ENCODE measurements at places on chromosomes 3 and 15. TPM values are rescaled to one million over a fixed set of nuclear protein-coding genes. Genes with fewer than 3 reads are reported as not detected.

Gene JMJD7
- total RNA-seq, result 15.0 TPM

DNA sequence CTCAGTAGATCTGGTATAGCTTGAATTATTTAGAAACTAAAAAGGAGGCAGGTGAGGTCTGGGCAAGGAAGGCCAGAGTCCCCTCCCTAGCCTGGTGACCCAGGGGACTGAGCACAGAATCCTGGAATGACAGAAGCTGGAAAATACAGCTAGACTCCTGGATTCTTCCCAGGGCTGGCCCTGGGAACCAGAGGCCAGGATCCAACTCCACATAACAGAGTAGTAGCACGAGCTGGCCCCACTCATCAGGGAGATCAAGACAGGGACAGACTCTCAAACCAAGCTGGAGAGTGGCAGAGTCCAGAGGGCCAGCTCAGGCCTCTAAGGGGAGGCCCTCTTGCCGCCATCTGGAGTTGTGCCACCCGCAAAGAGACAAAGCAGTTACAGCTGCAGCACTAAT is 10.7 kb downstream of the VIPR1 start:
- DNase-seq, result no peak

GRCh38 chr3:13509059-13509815 is 29.1 kb downstream of the HDAC11 start:
- DNase-seq, result no peak

DNA sequence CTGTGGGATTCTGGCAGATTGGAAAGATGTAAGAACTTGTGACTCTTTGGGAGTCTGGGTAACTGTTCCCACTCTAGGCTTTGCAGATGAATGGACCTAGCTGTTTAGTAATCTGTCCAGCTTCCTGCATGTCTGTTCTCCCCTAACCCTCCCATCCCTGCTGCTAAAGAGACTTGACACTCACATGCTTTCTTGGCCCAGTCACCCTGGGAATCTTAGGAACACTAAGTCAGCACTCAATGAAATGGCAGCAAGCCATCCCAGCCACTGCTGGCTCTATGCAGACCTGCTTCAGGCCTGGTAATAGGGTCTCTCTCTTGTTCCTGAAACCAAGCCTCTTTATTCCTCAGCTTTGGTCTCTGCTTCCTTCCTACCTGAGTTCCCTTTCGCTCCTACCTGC is 63.7 kb upstream of the THSD4 start:
- no peak for DNase-seq

DNA sequence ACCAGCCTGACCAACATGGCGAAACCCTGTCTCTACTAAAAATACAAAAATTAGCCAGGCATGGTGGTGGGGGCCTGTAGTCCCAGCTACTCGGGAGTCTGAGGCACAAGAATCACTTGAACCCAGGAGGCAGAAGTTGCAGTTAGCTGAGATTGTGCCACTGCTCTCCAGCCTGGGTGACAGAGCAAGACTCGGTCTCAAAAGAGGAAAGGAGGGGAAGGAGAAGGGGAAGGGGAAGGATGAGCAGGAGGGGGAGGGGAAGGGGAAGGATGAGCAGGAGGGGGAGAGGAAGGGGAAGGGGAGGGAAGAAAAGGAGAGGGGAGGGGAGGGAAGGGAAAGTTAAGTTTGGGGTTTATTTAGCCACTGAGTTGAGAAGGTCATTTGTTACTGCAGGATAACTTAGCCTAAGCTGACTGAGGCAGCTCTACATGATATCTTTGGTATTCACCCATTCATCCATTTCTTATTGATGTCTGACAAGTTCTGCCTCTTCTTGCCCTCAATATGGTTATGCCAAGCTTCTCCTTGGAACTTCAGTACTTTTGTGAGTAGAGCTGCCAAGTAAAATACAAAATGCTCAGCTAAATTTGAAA is 15.9 kb upstream of the ABHD2 start:
- DNase-seq, result no peak

DNA sequence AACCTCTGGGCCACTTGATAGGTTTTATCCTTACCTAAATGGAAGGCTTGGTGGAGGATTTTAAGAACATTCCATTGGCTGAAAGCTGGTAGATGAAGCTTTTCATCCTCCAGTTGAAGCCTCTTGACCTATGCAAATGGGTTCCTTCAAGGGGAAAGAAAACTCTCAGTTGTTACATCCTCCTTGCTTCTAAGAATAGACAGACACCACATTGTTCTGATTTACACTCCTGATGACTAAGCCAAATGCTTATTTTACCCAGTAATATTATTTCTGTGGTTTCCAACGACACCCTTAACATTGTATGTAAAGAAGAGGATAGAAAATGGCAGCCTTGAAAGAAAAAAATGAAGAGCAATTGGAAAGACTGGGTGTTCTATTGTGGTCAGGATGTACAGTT is 480.5 kb downstream of the OTOL1 start:
- no peak for DNase-seq

- DNase-seq, result no peak
Measured at GRCh38 chr3:53160061-53160659, 849 bp upstream of the PRKCD start.
